ENCODE measurements at places on chromosomes 6 and 20.

DNA sequence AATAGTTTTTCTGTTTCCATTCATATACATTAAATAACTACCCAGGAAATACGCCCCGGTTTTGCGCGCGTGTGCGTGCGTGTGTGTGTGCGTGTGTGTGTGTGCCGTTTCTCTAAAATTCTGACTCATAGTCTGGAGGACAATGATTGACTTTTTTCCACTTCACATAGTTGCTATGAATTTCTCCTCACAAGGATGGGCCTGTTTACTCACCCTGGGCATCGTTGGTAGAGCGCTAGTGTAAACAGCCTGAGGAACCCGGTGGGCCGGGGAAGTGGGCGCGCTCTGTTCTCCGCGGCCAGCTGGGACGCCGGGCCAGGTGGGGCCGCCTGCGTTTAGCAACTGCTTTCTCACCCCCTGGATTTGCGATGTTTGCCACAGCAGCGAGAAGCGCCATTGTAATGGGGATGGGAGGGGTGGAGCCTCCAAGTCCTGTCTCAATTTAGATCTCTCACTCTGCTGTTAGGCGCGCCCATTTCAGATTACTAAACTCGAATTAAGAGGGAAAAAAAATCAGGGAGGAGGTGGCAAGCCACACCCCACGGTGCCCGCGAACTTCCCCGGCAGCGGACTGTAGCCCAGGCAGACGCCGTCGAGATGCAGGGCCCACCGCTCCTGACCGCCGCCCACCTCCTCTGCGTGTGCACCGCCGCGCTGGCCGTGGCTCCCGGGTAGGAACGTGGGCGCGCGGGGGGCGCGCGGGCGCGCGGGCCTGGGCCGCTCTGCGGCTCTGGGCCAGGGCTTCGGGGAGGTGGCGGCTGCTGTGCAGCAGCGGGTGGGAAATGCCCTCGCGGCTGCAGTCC, at the start of gene CD109:
Gene CD109, plus strand, starts transcription at position 585 of the 803 bp plus-strand sequence. Its CDS starts 13 bp downstream, at position 598.
- DNase-seq: peak; percentile 74

- DNase-seq: peak; percentile 57
Observed at GRCh38 chr6:18507561-18507960, 120.4 kb downstream of the RNF144B start.

- no peak for DNase-seq
Observed at GRCh38 chr20:61991476-61991875, 74.2 kb downstream of the TAF4 start.

- no peak for DNase-seq
Observed at GRCh38 chr6:149974825-149975224, 11.1 kb downstream of the ULBP1 start.

DNA sequence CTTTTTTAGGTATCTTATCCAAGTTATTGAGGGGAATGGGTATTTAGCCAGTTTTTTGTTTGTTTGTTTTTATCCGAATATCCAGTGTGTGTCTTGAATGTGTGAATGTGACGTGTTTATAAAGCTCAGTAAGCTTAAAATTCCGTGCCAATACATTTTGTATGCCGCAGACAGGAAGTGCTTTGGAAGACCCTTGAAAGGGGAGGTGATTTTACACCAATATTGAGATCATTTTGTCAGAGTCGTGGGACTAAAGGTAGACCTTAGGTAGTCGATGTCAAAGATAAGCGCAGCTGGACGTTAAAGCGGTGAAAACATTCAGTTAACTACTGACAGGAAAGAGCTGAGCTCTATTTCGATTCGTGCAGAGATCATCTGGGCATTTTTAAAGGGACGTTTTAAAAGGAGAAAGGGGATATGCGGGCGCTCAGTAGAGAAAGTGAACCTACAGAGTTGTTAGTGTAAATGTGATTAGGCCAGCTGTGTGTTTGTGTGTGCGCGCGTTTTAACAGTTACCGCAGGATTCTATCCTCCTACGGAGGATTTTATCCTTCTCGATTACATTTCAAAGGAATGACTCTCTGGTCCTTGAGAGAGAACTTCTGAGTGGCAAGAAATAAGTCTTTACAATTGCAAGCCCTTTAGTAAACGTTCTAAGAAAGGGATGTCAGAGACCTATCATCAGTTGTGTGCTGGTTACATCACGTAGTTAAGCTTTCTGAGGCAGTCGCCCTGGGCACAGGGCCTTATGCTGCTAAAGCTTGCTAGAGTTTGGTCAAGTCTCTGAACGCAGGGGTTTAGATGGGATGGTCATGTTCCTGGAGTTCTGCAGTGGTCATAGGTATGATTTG, 625 bp upstream of the ECHDC1 start:
- DNase-seq: peak; percentile 55

DNA sequence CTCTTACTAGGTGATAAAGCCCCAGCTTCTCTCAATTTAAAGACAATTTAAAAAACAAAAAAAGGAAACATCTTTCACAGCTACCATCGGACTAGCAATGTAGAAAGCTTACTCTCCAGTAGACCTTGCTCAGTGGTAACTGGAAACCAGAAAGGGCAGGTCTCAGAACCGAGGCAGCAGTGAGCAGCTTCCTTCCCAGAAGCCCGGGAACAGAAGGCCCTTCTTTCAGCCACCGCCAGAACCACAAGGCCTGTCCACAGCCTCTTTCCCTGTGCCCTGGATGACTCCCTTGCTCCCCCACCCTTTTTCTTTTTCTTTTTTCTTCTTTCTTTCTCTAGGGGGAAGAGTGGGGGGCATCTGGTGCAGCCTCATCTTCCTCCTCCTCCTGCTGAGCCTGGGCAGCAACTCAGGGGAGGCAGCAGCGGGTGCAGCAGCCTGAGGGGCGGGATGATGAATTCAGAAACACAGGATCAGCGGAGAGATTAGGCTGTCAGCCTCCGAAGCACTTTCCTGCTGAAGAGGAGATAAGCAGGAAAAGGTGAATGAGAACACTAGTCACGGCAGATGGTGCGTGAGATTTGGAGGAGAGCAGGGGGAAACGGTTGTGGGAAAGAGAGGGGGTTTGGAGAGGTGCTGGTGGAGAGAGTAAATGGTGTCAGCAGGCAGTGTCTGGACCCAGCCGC, 158.5 kb downstream of the ID4 start:
- DNase-seq: no peak

GRCh38 chr6:137878029-137878428, 11.0 kb downstream of the TNFAIP3 start:
- DNase-seq: no peak

DNA sequence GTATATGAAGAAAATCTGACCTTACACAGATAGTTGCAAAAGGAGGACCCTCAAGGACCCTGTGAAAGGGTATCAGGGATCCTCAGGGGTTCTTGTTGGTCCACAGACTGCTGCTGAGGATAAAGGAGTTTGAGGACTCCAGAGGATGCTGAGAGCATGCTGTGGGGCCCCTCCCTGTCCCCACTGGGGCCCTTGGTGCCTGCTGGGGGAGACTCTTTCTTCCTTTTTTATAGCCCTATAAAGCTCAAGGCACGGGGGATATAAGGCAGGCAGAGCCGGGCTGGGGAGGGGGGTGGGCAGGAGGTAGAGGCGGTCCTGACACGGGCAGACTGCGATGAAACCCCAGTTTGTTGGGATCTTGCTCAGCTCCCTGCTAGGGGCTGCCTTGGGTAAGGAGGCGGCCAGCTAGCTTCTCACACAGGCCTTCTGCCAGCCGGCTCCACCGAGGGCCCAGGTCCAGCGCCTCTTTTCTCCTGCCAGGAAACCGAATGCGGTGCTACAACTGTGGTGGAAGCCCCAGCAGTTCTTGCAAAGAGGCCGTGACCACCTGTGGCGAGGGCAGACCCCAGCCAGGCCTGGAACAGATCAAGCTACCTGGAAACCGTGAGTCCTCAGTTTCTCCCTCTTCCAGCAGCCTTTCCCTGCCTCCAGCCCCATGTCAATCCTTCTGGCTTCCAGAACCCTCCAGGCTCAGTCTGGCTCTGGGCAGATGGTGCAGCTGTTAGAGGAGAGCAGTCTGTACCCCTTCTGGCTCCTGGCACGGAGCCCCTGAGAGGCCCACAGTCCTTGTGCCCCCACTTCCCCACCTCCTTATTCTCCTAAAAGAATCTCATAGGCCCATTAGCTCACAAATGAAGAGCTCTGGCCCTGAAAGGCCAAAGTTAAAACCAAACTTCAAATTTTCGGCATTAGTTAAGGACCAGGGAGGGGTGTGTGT, at the start of gene LY6G6D:
Gene LY6G6D, plus strand, starts transcription at position 327 of the 937 bp plus-strand sequence. Its CDS starts 8 bp downstream, at position 335.
- DNase-seq: no peak

GRCh38 chr20:23533161-23533560, 35.1 kb downstream of the CST9L start:
- no peak for DNase-seq

DNA sequence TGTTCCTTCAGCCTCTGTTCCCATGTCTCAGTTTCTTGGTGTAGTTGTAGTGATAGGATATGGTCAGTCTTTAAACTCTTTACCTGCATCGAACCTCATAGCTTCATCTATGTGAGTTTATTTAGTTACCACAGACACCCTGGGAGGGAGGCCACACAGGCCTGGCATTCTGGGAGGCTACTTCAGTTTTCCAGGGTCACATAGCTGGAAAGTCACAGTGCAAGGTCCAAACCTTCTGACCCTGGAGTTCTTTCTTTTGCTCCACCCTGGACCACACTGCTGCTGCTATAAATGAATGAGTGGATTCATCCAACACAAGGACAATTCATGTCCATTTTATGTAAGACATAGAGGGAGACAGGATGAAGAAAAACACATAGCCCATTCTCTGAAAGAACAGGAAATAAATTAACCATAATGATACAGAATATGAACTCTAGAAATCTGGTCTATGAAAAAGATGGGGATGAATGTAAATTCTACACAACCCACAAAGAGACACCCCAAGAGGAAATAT, 60.8 kb downstream of the LAMA4 start:
- no peak for DNase-seq

- DNase-seq: peak; percentile 72
Observed at GRCh38 chr6:99822741-99823512, 171.1 kb downstream of the MCHR2 start.

DNA sequence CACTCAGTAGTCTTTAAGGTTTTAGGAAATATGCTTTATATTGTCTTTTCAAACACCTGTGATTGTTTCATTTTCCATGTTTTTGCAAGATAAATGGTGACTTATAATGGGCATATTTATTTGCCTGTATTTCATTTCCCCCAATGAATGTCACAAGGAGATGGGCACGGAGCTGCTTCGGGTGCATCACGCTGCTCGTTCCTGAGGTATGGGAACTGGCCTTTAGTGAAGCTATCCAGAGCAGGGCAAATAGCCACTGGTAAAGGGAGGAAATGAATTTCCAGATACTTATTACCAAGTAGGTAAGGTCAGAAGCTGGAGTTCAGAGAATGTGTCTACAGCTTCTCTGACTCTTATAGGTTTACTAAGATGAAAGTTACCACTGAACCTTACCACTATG, 3.7 kb downstream of the POU3F2 start:
- DNase-seq: no peak

DNA sequence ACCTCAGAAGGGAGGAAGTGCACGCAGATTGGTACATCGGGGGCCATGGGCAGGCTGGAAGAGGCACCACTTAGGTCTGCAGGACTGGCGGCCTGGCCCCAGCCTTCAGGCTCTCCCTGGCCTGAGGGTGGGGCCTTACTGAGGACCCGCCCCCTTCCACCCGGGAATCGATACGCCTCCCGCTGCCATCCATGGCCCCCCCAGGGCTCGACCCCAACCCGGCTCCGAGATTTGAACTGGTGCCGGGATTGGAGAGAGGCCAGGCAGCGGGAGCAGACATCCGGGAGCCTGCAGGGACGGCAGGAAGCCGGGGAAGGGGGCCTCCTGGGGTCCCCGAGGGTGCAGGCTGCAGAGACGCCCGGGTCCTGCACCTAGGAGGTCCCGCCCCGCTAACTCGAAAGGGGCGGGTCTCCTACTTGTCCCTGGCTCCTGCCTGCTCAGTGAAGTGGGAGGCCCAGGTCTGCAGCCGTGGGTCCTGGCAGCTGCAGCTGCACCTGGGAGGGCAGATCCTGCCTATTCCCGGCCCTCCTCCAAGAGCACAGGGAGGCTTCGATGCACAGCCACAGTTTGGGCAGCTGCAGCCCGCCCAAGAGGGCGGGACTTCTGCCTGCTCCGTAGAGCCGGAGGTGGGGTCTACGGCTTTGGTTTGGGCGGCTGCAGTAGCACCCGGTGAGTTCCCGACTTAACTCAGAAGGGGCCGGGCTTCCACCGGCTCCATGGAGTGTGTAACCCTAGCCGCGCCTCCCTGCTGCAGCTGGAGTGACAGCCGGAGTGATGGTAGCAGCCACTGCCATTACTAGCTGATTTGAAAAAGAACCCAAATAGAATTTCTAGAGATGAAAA, 35.2 kb upstream of the TBC1D22B start:
- peak; percentile 93 for DNase-seq
